ENCODE measurements at places on chromosomes 6 and 20. TPM values are rescaled to one million over a fixed set of nuclear protein-coding genes. Genes with fewer than 3 reads are reported as not detected.

- no peak overlapping the region for H3K4me3 ChIP-seq
- no peaks in the 10 kb centered on the region for H3K36me3 ChIP-seq
- no peak overlapping the region for H3K27ac ChIP-seq
- no peak for DNase-seq
- H3K27me3 ChIP-seq, result peaks cover 65% of the 10 kb centered on the region
- no peaks in the 10 kb centered on the region for H3K4me1 ChIP-seq
Observed at GRCh38 chr6:28719275-28719940, 193.7 kb downstream of the GPX5 start.

DNA sequence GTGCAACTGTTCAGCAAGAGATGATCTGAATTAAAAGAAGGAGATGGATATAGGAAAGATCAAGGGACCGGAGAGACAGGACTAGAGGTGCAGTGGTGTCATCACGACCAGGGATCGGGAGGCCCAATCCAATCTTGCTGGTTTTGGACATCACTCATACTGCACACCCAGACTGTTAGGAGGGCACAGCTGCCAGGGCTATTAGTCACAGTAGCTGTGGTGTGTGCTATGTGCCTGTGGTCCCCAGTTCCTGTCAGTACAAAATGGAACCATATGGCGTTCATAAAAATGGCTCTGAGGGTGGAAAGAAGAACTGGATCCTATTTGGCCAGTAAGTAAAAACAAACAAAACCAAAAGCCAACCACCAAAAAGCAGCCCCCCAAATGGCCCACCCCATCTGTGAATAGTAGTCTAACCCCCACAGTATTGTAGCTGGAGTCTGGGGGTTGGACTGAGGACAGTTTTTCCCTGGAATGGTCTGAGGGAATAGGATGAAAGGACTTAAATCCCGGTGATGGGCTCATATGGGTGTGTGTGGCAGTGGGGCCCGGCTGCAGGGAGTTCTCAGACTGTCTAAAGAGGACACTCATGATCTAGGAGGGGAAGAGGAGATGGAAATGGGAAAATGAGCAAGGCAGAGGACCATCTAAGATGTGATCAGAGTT is 9.3 kb upstream of the NNAT start:
- no peak overlapping the region for H3K27ac ChIP-seq
- H3K36me3 ChIP-seq, result peaks cover 69% of the 10 kb centered on the region
- H3K4me3 ChIP-seq, result no peak overlapping the region
- H3K4me1 ChIP-seq, result peaks cover 1% of the 10 kb centered on the region

DNA sequence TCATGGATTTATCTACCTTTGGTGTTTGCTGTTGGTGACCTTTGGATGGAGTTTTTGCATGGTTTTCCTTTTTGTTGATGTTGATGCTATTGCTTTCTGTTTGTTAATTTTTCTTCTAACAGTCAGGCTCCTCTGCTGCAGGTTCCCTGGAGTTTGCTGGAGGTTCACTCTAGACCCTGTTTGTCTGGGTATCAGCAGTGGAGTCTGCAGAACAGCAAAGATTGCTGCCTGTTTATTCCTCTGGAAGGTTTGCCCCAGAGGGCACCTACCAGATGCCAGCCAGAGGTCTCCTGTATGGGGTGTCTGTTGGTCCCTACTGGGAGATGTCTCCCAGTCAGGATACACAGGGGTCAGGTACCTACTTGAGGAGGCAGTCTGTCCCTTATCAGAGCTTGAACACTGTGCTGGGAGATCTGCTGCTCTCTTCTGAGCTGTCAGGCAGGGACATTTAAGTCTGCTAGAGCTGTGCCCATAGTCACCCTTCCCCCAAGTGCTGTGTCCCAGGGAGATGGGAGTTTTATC is 9.2 kb upstream of the ZNF337 start:
- no peaks in the 10 kb centered on the region for H3K4me1 ChIP-seq
- H3K27me3 ChIP-seq, result no peaks in the 10 kb centered on the region
- no peak overlapping the region for H3K27ac ChIP-seq

DNA sequence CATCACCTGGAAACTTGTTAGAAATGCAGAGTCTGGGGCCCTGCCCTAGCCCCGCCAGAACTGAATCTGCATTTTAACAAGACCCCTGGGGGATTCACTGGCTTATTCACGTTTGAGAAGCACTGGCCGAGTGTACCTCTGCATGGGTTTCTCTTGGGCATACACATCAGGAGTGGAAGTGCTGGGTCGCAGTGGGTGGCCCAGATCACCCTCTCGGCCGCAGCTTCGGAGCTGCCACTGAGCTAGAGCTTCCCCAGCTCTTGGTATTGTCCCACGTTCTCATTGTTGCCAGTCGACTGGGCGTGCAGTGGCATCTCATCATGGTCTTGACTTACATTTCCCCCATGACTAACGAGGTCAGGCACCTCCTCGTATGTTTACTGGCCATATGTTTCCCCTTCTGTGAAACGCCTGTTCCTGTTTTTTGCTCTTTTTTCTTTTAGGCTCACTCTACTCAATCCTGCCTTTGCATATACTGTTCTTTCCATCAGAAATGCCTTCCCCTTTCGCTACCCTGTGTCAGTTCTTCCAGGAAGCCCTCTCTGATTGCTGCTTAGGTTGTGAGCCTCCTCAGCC is 3.0 kb upstream of the DLGAP4 start:
- no peak for DNase-seq
- H3K27ac ChIP-seq, result no peak overlapping the region
- no peak overlapping the region for H3K4me3 ChIP-seq
- peaks cover 36% of the 10 kb centered on the region for H3K27me3 ChIP-seq
- H3K36me3 ChIP-seq, result no peaks in the 10 kb centered on the region
- peaks cover 18% of the 10 kb centered on the region for H3K4me1 ChIP-seq

DNA sequence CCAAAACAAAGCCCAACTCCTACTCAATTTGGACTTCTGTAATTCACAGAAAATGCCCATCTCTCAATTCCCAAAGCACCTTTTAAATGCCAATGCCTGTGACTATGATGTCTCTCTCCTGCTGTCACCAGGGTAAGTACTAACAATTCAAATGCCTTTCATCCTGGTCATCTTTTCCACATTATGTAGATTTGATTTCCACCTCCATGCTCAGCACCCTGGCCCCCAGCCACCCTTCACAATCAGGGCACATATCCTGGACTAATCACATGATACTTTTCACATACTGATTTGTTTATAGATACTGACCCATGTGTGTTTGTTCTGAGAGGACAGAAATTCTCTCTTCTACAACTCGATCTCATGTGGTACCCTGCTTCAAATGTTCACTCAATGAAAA is 236.3 kb downstream of the PTPRK start:
- no peak overlapping the region for H3K27ac ChIP-seq
- peaks cover 6% of the 10 kb centered on the region for H3K4me1 ChIP-seq
- H3K36me3 ChIP-seq, result no peaks in the 10 kb centered on the region
- DNase-seq, result no peak

- no peak overlapping the region for H3K4me3 ChIP-seq
- H3K4me1 ChIP-seq, result no peaks in the 10 kb centered on the region
- H3K27me3 ChIP-seq, result no peaks in the 10 kb centered on the region
- no peaks in the 10 kb centered on the region for H3K36me3 ChIP-seq
- no peak for DNase-seq
Observed at GRCh38 chr6:99362678-99363268, 13.3 kb upstream of the FAXC start.

- no peak for DNase-seq
- H3K36me3 ChIP-seq, result no peaks in the 10 kb centered on the region
- H3K27ac ChIP-seq, result no peak overlapping the region
- H3K4me1 ChIP-seq, result peaks cover 24% of the 10 kb centered on the region
- no peaks in the 10 kb centered on the region for H3K27me3 ChIP-seq
Observed at GRCh38 chr20:63518351-63518861, 2.2 kb upstream of the PPDPF start.

GRCh38 chr6:116268589-116269293 is 11.0 kb downstream of the TSPYL1 start:
- H3K4me1 ChIP-seq, result no peaks in the 10 kb centered on the region
- DNase-seq, result no peak
- no peak overlapping the region for H3K27ac ChIP-seq
- H3K36me3 ChIP-seq, result peaks cover 9% of the 10 kb centered on the region
- no peaks in the 10 kb centered on the region for H3K27me3 ChIP-seq

The TMEM30A gene
- total RNA-seq, result 69.5 TPM

The GTSF1L gene
- total RNA-seq, result not detected

The RAD21L1 gene
- not detected for total RNA-seq

The OXT gene
- total RNA-seq, result not detected

The MICAL1 gene
- 9.4 TPM for total RNA-seq

The C4B gene
- 88.5 TPM for total RNA-seq
